ENCODE measurements at places on chromosomes 11 and 22.

DNA sequence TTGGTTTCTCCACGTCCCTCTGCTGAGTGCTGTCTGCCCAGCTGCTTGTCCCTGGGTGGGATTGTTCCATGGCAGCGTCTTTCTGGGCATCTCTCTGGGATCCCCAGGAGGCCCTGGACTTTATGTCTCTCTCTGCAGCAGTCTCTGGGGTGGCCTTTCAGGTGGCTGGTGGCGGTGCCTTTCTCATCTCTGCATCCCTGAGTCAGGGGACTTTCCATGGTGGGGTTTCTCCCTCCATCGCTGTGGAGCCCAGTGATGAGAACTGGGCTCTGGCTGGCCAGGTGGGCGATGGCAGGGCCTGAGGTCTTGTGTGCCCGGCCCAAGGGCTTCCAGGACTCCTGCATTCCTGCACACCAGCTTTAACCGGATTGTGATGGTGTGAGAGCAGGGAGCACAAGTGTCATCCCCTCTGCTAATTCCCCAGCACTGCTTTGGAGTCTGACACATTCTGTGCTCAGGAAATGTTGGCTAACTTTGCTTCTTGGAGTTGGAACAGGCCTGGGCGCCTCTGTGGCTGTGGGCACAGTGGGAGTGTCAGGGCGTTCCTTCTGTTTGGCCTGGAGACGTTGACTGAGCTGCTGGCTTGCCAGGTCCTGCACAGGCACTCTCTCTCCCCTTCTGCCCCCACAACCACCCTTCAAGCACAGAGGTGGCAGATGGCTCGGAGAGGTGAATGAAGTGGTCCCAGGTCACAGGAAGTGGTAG is 27.9 kb downstream of the FAM83F start:
- no peak for DNase-seq

DNA sequence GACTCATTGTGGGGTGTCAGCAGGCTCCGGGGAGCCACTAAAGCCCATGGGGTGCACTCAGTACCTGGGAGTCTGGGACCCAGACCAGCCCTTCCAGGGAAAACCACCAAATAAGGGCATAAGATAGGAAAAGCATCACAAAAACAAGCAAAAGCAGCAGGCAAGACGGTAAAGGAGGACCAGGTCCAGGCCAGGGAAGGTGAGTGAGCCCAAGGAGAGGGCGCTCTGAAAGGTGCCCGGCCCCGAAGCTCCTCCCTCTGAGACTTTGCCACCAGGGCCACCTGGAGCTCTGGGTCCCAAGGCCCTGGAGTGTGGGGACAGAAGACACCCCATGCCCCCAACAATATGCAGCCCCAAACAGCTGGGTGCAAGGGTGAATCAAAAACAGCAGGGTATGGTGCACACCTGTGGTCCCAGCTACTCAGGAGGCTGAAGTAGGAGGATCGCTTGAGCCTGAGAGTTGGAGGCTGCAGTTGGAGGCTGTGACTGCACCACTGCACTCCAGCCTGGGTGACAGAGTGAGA is 5.2 kb upstream of the IL17REL start:
- DNase-seq: no peak

GRCh38 chr11:12113294-12113693 is 2.9 kb downstream of the MICAL2 start:
- DNase-seq: no peak

GRCh38 chr22:29112681-29113080 is 39.8 kb downstream of the KREMEN1 start:
- no peak for DNase-seq

- no peak for DNase-seq
Observed at GRCh38 chr22:19815093-19815822, 39.4 kb downstream of the GNB1L start.
